DND-41 (cell line): ENCODE measurements at places on chromosomes 7 and 10.

DNA sequence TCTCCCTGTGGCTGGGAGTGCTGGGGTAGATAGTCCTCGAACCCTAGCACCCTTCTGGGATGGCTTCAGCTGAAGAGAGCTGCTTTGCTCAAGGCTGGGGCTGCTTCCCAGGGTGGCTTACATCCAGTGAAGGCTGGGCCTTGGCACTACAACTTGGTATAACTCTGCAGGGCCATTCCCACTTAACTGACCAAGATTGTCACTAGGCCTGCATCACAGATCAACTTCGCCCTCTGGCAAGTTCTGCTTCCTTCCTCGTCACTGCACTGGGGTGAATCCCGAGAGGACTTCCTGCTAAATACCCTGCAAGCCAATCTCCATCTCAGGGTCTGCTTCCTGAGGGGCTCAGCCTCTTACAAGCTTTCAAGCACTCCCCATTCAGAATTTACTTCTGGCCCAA is 195.2 kb downstream of the DOCK4 start:
- no peak for DNase-seq
- H3K36me3 ChIP-seq = no peaks in the 10 kb centered on the region
- H3K4me1 ChIP-seq = no peaks in the 10 kb centered on the region
- H3K27me3 ChIP-seq = no peaks in the 10 kb centered on the region

DNA sequence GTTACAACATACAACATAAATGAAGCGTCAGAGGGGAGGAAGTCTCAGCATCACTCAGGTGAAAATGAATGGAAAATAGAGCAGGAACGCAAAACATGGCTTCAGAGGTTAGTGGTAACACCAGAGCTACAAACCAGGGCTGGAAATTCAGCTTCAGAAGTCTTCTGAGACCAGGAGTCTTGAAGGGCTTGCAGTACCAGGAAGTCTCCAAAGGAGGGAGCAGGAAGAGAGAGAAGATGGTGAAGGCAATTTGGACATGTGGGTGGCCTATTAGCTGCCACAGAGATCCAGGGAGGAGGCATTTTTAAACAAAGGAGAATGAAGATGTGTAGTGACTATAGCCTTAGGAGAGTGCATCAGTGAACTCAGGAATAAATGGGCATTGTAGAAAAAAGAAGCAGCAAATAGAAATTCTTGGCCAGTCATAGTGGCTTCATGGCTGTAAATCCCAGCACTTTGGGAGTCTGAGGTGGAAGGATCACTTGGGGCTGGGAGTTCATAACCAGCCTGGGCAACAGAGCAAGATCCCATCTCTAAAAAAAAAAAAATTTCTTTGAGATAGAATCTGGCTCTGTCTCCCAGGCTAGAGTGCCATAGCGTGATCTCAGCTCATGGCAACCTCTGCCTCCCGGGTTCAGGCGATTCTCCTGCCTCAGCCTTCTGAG is 9.3 kb upstream of the TET1 start:
- no peak overlapping the region for H3K27ac ChIP-seq
- no peaks in the 10 kb centered on the region for H3K36me3 ChIP-seq
- peak; percentile 63 for DNase-seq
- no peaks in the 10 kb centered on the region for H3K4me1 ChIP-seq

DNA sequence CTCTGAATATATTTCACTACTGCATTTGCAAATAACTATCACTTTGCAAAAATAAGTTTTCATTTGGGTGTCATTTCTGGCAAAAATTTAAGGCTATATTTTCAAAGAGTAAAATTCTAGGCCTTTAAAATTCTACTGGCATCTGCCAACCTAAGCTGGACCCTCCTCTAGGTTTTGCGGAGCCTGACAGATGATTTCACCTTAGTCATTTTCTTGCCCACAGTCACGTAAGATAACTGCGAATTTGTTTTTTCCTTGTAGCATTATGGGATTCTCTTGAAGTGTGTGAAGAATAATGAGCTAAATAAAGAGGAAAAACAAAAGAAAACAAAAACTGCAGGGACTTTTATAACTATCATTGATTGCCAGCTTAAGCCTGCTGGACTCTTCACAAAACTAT is 7.8 kb downstream of the MEOX2 start:
- DNase-seq = no peak
- H3K4me1 ChIP-seq = no peaks in the 10 kb centered on the region
- no peaks in the 10 kb centered on the region for H3K36me3 ChIP-seq
- H3K27me3 ChIP-seq = no peaks in the 10 kb centered on the region
- no peak overlapping the region for H3K4me3 ChIP-seq

- H3K4me1 ChIP-seq = no peaks in the 10 kb centered on the region
- H3K27ac ChIP-seq = no peak overlapping the region
- DNase-seq = no peak
- H3K4me3 ChIP-seq = no peak overlapping the region
Measured at GRCh38 chr7:19815546-19815945, 42.1 kb upstream of the TMEM196 start.

GRCh38 chr10:6986927-6987326 is 406.9 kb upstream of the PRKCQ start:
- H3K4me1 ChIP-seq = peaks cover 11% of the 10 kb centered on the region
- DNase-seq = no peak
- no peaks in the 10 kb centered on the region for H3K36me3 ChIP-seq
- H3K27me3 ChIP-seq = no peaks in the 10 kb centered on the region
- H3K27ac ChIP-seq = no peak overlapping the region
- H3K4me3 ChIP-seq = no peak overlapping the region

- H3K4me1 ChIP-seq = no peaks in the 10 kb centered on the region
- no peaks in the 10 kb centered on the region for H3K27me3 ChIP-seq
- no peak overlapping the region for H3K27ac ChIP-seq
- peaks cover 12% of the 10 kb centered on the region; the same call in 1 of the 2 replicates for H3K36me3 ChIP-seq
Measured at GRCh38 chr7:42175834-42176723, 60.9 kb downstream of the GLI3 start.

GRCh38 chr10:22978287-22978686 is 50.4 kb downstream of the ARMC3 start:
- DNase-seq = no peak
- H3K4me1 ChIP-seq = no peaks in the 10 kb centered on the region
- no peak overlapping the region for H3K27ac ChIP-seq
- no peak overlapping the region for H3K4me3 ChIP-seq

DNA sequence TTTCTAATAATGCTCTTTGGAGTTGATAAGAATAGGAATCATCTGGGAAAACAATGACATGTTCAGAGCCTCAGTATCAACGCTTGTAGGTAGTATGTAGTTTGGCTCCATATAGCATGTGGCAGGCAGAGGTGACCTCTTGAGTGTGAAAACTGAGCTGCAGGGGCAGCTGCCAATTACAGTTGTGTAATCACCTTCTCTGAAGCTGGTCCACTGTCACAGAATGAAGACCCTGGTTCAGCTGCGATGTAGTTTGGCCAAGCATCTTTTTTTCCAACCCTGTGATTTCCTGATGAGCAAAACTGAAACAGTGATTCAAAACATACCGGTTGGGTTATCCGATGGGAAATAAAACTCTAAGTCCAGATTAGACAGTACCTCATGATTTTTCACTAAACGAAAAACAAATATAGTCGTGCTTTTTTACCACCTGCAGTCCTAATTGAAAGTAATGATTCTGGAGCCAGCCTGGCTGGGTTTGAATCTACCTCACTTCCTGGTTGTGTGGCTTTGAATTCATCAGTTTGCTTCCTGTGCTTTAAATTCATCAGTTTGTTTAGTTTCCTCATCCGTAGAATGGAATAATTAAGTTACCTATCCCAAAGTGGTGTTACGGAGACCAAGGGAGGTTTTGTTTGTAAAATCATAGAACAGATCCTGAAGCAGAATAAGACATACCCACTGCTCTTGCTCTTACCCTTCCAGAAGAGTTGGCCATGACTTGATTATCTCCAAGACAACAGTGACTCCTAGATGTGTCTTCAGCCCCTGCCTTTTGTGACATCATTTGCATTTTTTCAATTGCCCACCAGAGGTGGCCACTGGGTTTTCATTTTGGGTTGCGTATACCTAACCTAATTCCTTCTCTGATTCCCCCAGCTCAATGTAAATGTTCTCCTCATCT is 87.4 kb downstream of the CELF2 start:
- no peak overlapping the region for H3K4me3 ChIP-seq
- H3K27ac ChIP-seq = no peak overlapping the region
- H3K27me3 ChIP-seq = no peaks in the 10 kb centered on the region
- DNase-seq = no peak
- H3K4me1 ChIP-seq = peaks cover 4% of the 10 kb centered on the region; the same call in 1 of the 2 replicates

- H3K27ac ChIP-seq = no peak overlapping the region
- H3K36me3 ChIP-seq = no peaks in the 10 kb centered on the region
- no peak overlapping the region for H3K4me3 ChIP-seq
Measured at GRCh38 chr7:46744957-46745706, 824.1 kb upstream of the IGFBP3 start.

DNA sequence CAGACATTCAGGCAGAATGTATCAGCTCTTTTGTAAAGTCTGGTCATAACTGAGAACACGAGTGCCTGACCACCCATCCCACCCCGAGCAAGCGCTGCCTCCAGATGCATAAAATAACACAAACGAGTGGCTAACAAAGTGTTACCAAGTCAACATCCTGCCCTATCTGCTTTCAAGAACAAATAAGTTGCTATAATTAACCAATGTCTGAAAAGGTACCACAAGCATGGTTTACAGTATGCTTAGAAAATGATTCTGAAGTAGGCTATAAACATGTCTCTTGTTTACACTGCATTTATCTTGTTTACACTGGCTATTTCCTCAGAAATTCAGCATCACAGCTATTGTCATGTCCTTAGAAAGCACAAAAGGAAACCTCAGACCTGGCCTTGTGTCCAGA is 49.5 kb downstream of the PIK3AP1 start:
- no peaks in the 10 kb centered on the region for H3K4me1 ChIP-seq
- H3K4me3 ChIP-seq = no peak overlapping the region
- H3K36me3 ChIP-seq = no peaks in the 10 kb centered on the region
- H3K27me3 ChIP-seq = no peaks in the 10 kb centered on the region

DNA sequence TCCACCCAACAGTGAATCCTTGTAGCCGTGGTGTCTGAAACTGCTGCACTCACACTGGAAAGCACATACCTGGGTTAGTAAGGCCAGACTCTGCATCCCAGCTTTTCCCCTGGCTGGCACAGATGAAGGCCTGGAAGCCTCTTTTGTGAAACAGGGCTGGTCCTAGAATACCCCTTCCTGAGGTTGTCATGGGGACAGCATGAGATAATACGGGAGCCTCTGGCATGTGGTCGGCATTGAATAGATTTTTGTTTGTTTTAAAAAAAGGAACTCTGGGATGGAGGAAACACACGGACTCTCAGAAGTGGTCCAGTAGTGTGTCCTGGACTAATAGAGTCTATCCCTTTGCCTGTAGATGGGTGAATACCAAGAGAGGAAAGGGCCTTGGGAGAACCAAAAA is 129.7 kb downstream of the TMEM178B start:
- no peaks in the 10 kb centered on the region for H3K36me3 ChIP-seq
- H3K27me3 ChIP-seq = no peaks in the 10 kb centered on the region
- no peak for DNase-seq
- no peak overlapping the region for H3K27ac ChIP-seq
- no peak overlapping the region for H3K4me3 ChIP-seq
- H3K4me1 ChIP-seq = no peaks in the 10 kb centered on the region

GRCh38 chr10:88280518-88280917 is 302.6 kb downstream of the RNLS start:
- H3K36me3 ChIP-seq = no peaks in the 10 kb centered on the region
- DNase-seq = no peak
- H3K4me1 ChIP-seq = peaks cover 53% of the 10 kb centered on the region
- peak overlapping the region; percentile 81 for H3K27ac ChIP-seq

DNA sequence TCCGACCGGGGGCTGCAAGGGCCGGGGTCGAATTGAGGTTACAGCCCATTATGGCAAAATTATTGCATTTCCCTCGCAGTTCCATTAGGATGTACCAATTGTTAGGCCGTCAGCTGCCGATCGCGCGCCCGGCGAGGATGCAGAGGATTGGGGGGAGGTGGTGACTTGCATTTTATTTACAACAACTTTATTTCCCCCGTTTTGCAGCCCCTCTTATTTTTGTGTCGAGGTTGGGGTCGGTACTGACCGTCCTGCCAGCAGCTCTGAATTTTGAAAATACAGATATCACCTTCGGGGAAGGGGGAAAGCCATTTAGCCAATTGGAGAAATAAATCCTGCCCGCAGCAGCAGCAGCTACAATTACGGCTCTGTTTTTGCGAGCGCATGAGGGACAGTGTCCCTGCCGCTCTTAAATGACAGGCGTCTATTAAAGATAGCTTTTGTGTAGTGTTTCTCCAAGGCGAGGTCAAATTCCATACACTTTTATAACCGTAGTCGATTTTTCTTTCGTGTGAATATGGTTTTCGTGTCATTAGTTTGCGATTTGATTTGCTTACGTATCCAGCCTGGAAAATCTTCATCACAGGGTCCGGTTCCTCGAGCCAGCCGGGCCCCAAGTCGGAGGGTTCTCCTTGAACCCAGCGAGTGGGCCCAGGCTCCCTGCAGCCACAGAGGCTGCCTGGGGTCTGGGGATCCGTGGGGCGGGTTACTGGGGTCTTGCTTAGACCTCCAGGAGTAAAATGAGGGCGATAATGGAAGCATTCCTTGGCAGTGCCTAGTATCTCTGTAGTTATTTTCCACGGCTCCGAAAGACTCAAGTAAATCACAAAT is 684 bp upstream of the HOXA5 start:
- no peak overlapping the region for H3K27ac ChIP-seq
- no peak for DNase-seq
- peaks cover 13% of the 10 kb centered on the region for H3K36me3 ChIP-seq
- peaks cover 11% of the 10 kb centered on the region for H3K4me1 ChIP-seq
- H3K4me3 ChIP-seq = no peak overlapping the region

- H3K4me1 ChIP-seq = no peaks in the 10 kb centered on the region
- H3K36me3 ChIP-seq = no peaks in the 10 kb centered on the region
- no peaks in the 10 kb centered on the region for H3K27me3 ChIP-seq
- H3K27ac ChIP-seq = no peak overlapping the region
Measured at GRCh38 chr7:75559976-75560365, 67.9 kb downstream of the SPDYE5 start.

DNA sequence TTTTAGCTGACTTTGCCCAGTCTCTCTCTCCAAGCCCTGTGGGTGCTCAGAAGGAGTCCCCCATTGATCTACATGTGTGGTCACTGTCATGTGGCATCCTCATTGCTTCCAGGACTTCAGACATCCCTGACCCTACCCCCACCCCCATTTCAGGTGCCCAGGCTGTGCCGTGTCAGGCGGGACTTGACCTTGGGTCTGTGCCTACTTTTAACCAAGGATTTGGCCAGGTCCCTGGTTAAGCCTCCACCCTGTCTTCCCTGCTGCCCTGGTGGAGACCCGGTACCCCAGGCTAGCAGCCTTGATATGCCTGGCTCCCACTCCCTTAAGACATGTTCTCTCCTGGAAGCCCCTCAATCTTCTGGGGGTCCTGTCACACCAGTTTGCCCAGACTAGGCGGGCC is 31.3 kb downstream of the PRF1 start:
- no peak for DNase-seq
- H3K4me1 ChIP-seq = peaks cover 28% of the 10 kb centered on the region
- no peak overlapping the region for H3K4me3 ChIP-seq
- H3K27me3 ChIP-seq = no peaks in the 10 kb centered on the region
- peaks cover 2% of the 10 kb centered on the region; the same call in 1 of the 2 replicates for H3K36me3 ChIP-seq

GRCh38 chr10:113978802-113979201 is 64.9 kb upstream of the ADRB1 start:
- H3K27ac ChIP-seq = no peak overlapping the region
- no peak overlapping the region for H3K4me3 ChIP-seq
- DNase-seq = no peak
- peaks cover 3% of the 10 kb centered on the region for H3K4me1 ChIP-seq
